GF-D8 (cell line): ENCODE measurements at places on chromosomes 11 and 22.
A peak's percentile ranks its signal among the peaks of the same experiment; 100 is the strongest.

GRCh38 chr11:293271-293851, 4.4 kb downstream of the PGGHG start:
- no peak for DNase-seq

DNA sequence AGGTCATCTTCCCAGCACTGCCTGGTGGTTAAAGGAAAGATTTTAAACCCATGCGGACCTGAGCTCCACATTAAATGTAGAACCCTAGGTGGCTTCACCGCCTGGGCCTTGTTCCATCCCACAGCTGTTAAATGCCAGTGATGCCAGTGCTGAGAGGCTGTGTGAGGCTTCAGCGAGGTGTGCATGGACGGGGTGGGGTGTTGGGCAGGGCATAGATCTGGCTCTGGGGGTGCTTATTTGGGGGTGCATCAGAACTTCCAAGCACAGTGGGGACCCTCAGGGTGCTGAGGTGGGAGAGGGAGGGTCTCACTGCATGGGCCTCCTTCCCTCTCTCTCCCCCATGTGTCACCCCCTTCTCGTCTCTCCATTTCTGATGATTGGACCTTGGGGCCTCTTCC, 90.1 kb upstream of the B3GAT1 start:
- DNase-seq = no peak

GRCh38 chr11:67054346-67054835, 2.3 kb upstream of the RHOD start:
- no peak for DNase-seq

DNA sequence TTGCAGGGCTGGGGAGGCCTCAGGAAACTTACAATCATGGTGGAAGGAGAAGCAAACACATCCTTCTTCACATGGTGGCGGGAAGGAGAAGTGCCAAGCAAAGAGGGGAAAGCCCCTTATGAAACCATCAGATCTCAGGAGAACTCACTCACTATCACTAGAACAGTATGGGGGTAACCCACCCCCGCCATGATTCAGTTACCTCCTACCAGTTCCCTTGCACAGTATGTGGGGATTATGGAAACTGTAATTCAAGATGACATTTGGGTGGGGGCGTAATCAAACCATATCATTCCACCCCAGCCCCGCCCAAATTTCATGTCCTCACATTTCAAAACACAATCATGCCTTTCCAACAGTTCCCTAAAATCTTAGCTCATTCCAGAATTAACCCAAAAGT, 16.2 kb downstream of the IMMP1L start:
- no peak for DNase-seq

- DNase-seq = no peak
Observed at GRCh38 chr11:114319716-114320328, 23.6 kb downstream of the NNMT start.

DNA sequence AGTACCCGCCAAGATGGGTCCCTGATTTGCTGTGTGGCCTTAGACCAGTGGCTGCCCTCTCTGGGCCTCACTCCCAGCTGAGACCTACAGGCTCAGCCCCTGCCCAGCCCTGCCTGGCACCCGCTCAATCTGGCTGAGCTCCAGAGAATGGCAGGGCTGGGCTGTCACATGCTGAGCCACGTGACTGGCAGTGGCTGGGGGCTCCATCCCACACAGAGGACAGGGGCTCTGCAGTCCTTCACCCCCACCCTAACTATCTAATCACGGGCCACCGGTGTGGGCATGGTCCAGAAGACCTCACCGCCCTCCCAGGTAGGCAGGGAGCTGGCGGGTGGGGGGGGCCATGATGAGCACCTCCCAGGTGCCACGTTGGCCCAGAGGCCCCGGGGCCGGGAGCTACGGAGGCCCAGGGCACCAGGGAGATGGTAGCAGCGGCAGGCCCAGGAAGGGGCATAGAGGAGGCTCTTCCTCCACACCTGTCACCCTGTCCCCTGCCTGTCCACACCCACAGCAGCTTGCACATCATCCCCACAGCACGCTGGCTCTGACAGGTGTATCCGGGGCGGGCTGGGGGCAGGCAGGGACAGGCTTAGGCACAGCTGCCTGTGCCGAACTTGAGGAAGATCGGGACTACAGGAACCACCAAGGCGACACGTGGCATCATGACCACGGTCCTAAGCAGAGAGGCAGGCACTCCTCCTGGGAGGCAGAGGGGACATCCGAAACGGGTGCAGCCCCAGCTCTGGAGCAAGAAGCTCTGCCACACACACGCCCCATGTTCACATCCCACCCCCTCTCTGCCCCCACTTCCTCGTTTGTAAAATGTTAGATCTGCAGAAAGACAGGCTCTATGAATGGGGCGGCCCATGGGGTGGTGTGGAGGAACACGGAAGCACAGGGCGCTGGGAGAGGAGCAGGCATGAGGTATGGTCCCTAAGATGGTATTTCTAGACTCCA, 1.5 kb upstream of the ALDH3B1 start:
- peak; percentile 91 for DNase-seq

DNA sequence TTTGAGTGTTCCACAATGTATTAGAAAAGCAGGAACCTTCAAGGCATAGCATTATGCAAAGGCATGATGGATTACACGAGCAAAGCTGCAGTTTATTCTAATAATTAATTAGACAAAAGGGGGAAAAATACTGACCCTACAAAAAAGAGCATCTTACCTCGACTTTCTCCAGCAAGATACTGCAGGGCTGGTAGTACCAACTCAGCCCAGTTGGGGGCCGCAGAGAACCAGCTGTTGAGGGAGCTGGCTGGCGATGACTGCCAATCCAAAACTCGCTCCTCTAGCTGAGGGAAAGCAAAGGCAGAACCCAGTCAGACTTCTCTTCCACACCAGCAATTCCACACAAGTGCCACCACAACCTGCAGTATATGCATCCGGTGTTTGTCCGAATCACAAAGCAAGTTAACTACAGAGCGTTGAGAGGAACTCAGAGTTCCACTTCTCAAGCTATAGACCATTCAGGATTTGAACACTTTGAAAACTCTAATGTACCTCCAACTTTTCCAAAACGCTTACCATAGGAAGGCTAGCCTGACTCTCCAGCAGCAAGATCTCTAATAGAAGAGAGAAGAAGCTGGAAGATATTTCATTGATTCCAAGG, 13.7 kb downstream of the NFRKB start:
- no peak for DNase-seq

DNA sequence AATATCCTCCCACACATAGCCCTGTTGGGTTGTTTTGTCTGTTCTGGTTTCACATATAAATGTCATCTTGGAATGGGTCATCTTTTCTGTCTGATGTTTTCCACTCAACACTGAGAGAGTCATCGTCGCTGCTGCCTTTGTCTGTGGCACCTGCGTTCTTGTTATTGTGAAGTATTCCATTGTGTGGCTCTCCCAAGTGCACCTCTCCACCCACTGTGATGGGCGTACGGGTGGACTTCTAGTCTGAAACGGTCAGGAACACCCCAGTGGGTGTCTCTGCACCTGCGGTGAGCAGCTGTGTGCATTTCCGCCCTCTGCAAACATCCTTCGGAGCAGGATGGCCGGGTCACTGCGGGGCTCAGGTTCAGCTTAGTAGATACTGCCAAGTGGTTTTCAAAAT, 34.5 kb upstream of the RTL6 start:
- DNase-seq = no peak

GRCh38 chr11:133935551-133935910, 21.2 kb downstream of the IGSF9B start:
- DNase-seq = no peak

- no peak for DNase-seq
Observed at GRCh38 chr11:9276571-9276970, 11.4 kb upstream of the DENND5A start.

GRCh38 chr11:36092314-36093030, 148.6 kb downstream of the LDLRAD3 start:
- DNase-seq = no peak
